ENCODE measurements at places on chromosomes 3 and 15.

GRCh38 chr3:16264708-16265454, at the start of the genes DPH3 and OXNAD1:
TSS of gene DPH3 (minus strand) at chr3:16264943. CDS start at chr3:16264876, 67 bp downstream.
TSS of gene OXNAD1 (plus strand) at chr3:16265212. CDS start at chr3:16270953, 5,741 bp downstream.
- peak; percentile 93 for DNase-seq

GRCh38 chr3:77885381-77885780, 845.5 kb downstream of the ROBO2 start:
- no peak for DNase-seq

GRCh38 chr3:158916111-158916510, 114.3 kb downstream of the MFSD1 start:
- no peak for DNase-seq

DNA sequence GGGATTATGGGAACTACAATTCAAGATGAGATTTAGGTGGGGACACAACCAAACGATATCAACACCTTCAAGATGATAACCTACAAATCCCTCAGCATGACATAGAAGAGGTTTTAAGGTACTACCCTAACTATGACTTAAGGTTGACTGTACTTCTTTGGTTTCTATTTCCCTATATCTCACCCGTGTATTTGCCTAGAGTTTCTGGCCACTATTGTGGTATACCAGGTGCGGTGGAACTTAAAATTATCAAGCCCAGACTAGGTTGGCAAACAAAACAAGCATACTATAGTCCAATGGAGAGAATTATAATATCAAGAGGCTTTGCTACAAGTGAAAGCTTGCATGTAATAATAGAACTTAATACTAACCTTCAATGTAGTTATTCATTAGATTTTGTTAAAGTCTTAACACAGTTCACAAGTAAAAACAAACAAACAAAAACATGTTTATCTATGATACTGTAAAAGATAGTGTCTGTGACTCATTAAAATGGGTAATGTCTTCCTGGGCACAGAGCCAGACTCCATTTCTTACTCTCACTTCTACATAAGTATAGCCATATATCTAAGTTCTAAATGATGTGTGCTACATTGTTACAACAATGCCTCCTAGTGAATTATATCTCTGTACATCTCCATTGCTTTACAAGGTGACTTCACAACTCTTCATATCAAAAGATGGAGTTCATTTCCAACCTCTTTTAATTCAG, 479.1 kb downstream of the ZBBX start:
- DNase-seq = no peak

- no peak for DNase-seq
Measured at GRCh38 chr15:41205315-41205714, 25.2 kb downstream of the EXD1 start.

GRCh38 chr3:186882881-186883685, 40.6 kb downstream of the ADIPOQ start:
- DNase-seq = no peak

DNA sequence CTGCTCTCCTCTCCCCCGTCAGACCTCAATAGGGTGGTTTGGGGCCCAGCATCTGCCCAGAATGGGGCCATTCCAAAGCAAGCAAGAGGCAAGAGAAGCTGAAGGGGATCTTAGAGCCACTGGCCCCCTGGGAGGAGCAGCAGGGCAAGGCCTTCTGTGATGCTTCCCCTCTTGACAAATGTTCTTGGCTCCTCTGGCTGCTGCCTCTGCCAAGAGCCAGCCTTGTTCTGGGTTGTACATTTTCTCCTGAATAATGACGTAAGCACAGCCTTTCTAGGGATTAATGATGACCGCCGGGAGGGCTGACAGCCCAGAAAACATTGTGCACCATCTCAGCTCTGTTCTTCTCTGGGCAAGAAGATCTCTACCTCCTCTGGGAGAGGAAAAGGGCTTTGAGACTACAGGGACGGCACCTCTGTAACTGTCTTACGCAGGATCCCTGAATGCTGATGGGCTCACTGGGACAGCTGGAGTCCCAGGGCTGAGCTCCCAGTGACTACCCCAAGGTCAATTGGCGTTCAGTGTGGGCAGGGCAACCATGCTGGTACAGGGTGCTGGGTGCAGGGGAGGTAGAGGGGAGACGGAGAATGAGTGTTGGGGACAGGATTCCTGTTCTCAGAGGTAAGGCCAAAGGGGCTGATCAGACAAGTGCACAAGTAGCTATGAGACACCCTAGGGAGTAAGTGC, 253.3 kb downstream of the FAM43A start:
- DNase-seq = no peak

GRCh38 chr3:52779837-52780585, 2.6 kb downstream of the ITIH1 start:
- DNase-seq = no peak

DNA sequence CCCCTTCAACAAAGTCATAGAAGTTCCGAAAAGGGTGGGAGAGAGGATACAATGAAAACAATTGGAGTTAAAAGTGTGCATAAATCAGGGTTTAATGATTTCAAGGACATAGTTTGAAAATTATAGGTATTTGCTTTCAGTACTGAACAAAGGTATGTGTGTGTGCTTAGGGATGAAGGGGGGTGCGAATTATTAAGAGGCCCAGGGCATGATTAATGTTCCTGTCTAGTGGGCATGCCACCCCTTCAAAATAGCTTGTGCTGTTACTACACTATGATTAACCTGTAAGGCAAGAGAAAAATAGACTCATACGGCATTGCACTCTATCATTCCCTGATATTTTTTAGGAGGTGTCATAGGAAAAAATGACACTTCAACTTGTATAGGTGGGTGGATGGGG, 731.6 kb downstream of the NAALADL2 start:
- no peak for DNase-seq

DNA sequence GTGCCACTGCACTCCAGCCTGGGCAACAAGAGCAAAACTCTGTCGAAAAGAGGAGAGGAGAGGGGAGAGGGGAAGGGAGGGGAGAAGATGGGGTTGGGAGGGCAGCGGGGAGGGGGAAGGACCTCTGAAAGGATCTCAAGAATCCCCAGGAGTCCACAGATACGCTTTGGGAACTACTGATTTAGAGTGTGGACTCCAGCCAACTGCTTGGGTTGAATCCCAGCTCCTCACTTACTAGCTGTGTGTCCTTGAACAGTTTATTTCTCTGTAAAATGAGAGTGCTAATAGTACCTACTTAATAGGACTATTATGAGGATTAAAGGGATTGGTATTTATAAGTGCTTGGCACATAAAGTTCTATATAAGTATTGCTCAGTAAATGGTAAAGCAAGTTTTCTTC, 45.0 kb upstream of the FAH start:
- DNase-seq = no peak

GRCh38 chr3:192307631-192308030, 419.7 kb downstream of the FGF12 start:
- DNase-seq = no peak

DNA sequence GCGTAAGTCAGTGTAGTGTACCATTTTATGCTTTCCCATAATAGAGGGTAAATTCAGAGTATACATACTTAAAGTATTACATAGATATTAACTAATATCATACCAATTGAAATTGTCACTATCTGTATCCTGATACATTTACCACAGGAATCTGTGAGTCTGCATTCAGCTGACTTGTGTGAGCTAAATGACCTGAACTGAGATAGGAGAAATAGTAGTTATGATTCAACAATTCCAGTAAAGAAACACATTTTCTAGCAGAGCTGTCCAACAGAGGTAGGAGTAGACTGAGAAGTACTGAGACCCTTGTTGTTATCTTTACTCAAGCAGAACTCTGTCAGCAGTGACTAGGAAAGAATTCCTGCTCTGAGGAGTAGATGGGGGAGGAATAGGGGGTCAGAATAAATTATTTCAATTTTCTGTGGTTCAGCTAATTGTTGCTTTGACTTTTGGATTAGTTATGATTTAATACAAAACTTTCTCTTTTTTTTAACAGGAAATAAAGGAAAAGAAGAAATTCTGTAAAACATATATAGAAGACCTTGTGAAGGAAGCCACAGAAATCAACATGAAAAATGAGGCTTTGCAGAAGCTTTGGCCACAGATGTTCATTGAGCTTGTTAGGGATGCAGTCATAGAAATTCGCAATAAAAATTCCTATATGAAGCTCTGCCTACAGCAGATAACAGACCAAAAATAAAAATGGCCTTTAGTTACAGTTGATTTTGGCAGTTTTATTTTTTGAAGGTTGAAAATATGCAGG, 66.2 kb upstream of the THSD4 start:
- DNase-seq = no peak

DNA sequence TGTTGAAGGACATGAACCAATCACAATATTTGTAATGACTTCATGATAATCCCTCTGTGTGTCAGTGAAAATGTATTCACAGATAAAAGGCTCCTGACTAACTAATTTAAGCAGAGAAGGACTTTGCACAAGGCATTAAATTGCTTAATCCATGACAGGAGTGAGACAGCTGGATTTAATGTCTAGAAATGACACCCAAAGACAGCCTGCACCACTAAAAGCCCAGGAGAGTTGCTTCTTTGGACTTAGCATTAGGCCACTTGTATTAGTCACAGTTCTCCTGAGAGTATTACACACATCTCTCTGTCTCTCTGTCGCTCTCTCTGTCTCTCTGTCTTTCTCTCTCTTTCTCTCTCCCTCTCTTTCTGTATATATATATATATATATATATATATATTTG, 180.4 kb downstream of the GOLGA8K start:
- no peak for DNase-seq

DNA sequence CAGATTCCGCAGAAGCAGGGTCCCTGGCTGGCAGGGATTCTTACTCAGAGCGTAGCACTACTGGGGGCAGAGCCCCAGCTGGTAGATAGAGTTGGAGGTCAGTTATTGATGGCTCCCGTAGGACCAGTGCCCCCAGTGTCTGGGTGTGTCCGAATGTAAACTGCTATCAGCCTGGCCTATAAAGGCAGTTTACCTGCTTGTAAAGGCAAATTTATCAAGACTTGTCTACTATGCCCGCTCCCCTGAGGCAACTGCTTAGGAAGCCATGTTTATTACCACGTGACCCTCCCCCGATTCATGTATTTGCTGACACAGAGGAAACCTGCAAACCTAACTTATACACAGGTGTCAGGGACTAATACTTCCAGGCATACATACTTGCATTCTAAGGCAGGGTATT, 607 bp upstream of the PPP1R14D start:
- no peak for DNase-seq

DNA sequence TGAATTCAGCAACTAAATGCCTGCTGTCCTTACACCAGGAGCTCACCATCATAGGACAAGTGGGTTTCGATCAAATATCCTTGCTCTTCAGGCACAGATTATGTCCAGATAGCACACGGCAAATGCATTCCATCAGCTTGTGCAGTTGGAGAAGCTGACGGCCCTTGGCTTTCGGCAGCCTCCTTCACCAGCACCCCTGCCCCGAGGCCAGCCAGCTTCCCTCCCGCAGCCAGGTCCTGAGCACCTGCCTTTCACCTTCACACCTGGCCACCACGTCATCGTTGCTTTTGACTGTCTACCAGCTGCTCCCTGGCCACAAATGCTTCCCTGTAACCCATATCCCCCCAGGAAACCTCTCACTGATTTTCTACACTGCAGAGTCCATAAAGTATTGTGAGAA, 355.5 kb downstream of the OCA2 start:
- DNase-seq = no peak

- DNase-seq = no peak
Measured at GRCh38 chr3:7038394-7038793, 177.5 kb downstream of the GRM7 start.

- no peak for DNase-seq
Measured at GRCh38 chr3:88009066-88009465, 49.7 kb downstream of the CGGBP1 start.

DNA sequence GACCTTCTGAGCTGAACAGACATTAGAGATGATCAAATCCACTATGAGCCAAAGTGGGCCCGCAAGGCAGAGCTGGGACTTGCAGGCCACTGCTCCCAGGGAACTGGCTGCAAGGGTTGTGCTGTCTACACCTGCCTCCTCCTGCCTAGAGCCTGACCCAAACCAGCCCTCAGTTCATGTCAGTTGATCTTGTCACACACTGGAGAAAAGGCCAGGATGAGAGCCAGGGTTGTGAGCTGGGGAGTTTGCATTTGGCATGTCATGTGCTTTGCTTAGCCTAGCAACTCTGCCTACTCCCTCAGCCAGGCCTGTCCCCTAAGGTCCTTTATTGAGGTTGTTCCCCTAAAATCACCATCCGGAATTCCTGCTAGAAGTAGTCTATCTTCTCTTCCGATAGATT, 67.8 kb downstream of the RAB11A start:
- no peak for DNase-seq

DNA sequence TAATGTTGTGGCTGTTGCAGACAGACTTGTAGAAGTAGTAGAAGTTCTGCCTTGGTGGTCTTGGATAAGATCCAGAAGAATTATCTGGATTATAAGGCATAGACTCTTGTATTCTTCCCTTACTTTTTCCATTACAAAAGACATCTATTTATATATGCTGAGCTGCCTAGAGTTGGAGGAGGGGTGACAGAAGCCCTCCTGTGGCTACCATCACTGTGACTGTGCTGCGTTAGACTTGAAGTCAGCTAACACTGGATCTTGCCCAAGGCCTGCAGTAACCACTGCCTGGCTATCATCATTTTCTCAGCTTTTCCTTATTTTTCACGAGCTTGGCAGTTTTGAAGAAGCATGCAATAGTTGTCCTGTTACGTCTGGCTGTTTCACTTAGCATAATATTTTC, 684.8 kb upstream of the BCHE start:
- no peak for DNase-seq

- DNase-seq = no peak
Measured at GRCh38 chr3:74390121-74390877, 224.2 kb downstream of the CNTN3 start.

DNA sequence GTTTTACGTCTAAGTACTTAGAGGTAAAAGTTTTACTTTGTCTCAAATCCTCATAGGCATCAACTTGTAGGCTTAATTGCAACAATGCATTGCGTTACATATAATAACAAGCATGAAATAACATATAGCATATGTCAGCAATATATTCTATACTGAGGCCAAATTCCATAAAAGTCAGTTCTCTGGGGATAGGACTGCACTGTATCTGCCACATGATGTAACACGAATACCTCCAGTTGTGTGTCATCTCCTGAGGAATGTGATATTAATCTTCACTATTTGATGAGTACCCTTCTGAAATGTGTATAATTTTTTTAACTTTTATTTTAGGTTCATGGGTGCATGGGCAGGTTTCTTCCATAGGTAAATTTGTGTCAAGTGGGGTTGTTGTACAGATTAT, 126.4 kb downstream of the IMPG2 start:
- no peak for DNase-seq

DNA sequence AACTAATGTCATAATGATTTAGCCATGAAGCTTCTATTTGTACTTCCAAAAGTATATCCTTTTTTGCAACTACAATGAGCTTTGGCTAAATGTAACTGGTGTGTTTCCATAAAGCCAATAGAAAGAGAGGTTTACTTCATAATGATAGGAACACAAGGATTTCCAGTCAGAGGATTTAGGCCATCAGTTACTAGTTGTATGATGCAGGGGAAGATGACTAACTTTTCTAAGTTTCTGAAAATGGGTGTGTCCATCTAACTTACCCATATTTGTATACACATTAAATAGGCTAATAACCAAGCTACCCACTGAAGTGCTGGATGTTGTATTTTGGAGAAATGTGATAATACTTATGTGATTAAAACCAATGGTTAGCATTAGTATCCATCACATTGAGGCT, 55.7 kb downstream of the SLC4A7 start:
- DNase-seq = no peak

GRCh38 chr3:190252080-190252479, 70.2 kb downstream of the CLDN1 start:
- no peak for DNase-seq
